ENCODE measurements at places on chromosomes 6 and 20. TPM values are rescaled to one million over a fixed set of nuclear protein-coding genes. Genes with fewer than 3 reads are reported as not detected.

- no peak for DNase-seq
Observed at GRCh38 chr20:42678895-42679294, 510.8 kb downstream of the PTPRT start.

Gene RSPO3
- total RNA-seq: not detected

DNA sequence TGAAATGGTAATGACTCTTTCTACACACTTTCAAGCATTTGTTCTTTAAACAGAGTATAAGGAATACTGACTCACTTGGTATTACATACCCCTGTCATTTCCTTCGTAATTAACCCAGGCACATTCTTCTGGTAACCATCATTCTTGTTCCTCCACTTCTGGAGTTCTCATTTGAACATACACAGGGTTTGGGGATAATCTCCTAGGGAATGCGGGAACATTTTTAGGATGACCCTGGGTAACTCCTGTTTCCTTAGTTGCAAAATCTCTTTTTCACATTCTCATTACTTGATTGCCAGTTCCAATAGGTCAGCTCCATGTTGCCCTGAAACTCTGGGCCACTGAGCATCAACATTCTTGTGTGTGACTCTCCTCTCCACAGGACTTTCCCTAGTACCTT lies 51.5 kb upstream of the E2F3 start:
- no peak for DNase-seq

GRCh38 chr20:55882910-55883309 lies 122.4 kb downstream of the CBLN4 start:
- no peak for DNase-seq

GRCh38 chr6:111711476-111711875 lies 105.8 kb upstream of the TRAF3IP2 start:
- DNase-seq: no peak

Gene WFDC2
- not detected for total RNA-seq

Gene HLA-DOB
- total RNA-seq: 0.29 TPM

DNA sequence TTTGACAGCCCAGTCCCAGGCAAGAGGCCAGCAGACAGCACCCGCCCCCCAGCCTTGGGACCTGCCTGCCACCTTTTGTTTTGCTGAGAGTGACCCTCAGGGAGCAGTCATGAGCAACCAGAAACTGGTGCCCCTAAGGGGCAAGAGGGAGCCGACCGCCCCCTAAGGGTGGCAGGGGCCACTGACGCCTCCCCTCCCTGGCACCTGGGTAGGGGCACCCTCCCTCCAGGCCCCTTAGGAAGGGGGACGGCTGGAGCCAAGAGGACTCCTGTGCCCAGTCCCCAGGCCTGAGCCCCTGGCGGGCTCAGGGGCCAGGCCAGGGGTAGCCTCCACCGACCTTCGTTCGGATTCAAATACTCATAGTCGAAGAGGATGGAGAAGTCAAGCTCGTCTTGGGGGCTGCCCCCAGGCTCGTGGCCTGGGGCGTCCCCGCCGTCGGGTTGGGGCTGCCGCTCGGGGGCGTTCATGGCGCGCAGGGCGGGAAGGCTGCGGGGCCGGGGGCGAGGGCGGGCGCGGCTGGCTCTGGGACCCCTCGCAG lies 417 bp downstream of the NFATC2 start:
- no peak for DNase-seq

Gene PPP1R11
- 58.8 TPM for total RNA-seq

Gene SEMG2
- not detected for total RNA-seq

- DNase-seq: peak; percentile 45
Observed at GRCh38 chr6:134590449-134590848, 272.5 kb upstream of the SGK1 start.

DNA sequence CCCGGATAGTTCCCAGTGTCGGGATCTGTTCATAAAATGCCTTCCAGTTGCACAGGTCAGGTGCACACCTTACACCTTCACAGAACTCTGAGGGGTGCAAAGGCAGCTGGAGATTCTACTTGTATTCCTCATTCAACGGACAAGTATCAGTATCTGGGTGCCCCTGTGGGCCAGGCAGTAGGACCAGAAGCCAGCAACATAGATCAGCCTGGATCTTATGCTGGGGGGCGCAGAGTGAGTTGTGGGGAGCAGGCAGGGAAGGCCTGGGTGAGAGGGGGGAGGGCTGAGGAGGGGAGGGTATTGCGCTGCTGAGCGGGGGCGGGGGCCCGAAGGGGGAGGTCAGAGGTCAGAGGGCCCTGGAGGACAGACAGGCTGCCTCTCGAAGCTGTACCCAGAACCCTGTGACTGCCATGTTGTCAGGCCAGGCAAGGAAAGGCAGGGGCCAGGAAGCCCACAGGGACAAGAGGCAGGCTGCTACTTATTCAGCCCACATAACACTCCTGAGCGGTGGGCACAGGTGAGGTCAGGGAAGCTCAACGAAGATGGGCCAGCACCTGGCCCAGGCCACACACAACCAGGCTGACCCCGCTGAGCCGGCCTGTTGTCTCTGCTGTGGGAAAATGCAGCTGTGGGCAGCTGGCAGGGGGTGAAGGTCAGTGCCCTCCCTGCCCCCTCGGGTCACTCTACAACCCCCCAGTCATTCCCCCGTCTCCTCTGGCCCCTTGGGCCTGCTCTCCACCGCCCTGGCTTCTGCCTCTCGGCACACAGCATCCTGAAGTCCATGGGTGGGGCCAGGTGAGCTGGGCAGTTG lies 1.1 kb downstream of the OPRL1 start:
- no peak for DNase-seq

Gene DDO
- not detected for total RNA-seq

DNA sequence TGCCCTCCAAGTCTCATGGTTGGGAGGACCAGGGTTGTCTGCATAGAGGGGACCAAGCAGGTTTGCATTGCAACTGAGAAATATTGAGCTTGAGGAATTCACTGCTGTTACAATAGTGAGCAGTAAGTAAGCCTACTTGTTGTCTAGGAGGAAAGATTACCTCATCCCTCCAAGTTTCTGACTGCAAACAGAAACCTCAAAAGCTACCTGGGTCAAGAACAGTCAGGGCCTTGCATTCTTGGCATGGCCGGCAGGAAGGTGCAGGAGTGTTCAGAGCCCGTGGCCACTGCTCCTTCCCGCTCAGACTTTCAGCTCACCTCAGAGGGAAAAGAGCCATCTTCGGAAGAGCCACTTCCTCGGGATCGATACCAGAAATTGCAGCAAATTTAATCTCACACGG lies 46.0 kb upstream of the DOK5 start:
- no peak for DNase-seq

DNA sequence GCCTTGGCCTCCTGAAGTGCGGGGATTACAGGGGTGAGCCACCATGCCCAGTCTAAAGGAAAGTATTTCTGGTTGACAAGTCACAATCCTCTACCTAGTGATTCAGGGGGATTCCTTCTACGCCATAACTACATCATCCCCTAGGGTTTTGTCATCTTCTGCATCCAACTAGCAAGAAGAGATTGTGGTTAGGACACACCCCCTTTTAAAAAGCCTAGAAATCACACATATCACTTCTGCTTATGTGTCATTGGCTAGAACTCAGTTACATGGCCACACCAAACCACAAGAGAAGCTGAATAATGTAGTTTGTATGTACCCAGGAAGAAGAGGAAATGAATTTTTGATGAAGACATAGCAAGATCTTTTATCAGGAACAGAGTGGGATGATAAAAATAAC lies 14.7 kb upstream of the CHD6 start:
- DNase-seq: no peak

Gene RAD21L1
- total RNA-seq: 0.11 TPM

- DNase-seq: peak; percentile 58
Observed at GRCh38 chr6:44655412-44656342, 268.2 kb downstream of the CDC5L start.

- no peak for DNase-seq
Observed at GRCh38 chr6:83273596-83273995, 80.4 kb downstream of the RWDD2A start.

Gene BPIFB2
- total RNA-seq: not detected

DNA sequence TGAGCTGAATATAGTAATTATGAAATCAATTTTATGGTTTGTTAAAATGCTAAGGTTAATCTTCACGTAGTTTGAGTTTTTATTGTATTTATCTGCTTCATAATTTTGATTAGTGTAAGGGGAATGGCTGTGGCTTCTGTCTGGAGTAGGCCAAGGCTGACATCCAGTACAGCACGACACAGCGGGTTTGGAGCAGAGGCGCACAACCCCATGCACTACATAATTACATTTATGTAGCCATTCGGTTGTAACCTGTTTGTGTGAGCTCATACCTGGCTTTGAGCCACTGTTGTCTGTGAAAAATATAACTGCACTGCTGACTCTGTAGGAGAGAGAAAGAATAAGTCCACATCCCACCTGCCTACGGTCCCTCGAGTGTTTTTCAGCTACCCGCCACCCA lies 615.5 kb downstream of the EYS start:
- no peak for DNase-seq

DNA sequence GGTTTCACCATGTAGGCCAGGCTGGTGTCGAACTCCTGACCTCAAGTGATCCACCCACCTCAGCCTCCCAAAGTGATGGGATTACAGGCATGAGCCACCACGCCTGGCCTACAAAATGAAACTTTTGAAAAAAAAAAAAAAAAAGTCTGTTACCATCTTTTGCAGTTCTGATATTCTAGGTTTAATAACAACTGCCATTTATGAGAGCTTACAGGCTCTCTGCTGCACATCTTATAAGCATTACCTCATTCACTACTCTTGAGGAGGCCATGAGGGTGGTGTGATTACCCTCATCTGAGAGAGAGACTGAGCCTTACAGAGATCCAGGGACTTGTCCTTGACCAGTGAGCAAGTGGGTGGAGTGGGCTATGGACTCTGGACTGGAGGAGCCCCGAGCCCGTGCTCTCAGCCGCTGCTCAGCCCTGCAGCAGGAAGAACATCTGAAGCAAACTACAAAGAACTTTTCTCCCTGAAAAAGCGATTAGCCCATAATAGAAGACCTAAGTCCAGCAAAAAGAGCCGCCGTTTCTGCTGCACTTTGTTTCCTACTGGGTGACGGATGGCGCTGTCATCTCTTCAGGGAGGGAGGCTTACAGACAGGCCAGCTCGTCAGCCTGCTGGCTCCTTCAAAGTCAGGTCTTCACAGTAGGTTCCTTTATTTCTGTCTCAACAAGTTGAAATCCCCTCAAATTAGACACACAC lies 119.8 kb upstream of the AKAP12 start:
- no peak for DNase-seq
